ENCODE measurements at places on chromosomes 16 and 17.

DNA sequence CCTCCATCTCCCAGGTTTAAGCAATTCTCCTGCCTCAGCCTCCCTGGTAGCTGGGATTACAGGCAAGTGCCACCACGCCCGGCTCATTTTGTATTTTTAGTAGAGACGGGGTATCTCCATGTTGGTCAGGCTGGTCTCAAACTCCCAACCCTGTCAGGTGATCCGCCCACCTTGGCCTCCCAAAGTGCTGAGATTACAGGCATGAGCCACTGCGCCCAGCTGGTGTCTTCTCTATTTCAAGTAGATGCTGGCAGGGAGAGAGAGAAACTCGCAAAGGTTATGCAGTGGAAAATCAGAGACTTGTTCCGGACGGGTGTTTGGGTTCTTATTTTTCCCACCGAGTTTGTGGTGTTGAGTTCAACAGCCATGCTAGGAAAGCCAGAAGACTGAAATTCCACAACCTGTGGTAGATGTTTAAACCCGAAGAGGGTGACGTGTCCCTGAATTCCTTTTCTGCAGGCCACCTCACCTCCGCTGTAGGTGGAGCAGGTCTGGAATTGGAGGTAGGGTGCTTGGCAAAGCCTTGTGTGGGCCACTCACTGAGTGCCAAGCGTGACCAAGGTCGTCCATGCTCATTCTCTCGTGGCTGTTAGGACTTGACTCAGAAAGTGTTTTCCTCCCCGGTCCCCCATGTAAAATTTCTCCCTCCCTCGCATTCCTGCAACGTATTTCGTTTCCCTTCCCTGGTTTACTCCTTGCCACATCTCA is 7.3 kb upstream of the ZDHHC7 start:
- no peak for DNase-seq

GRCh38 chr17:29179232-29180033 is 765 bp downstream of the MYO18A start:
- DNase-seq, result no peak

GRCh38 chr16:12764813-12765488 is 38.7 kb downstream of the CPPED1 start:
- no peak for DNase-seq

GRCh38 chr17:80289616-80290015 is 29.0 kb downstream of the RNF213 start:
- DNase-seq, result no peak

DNA sequence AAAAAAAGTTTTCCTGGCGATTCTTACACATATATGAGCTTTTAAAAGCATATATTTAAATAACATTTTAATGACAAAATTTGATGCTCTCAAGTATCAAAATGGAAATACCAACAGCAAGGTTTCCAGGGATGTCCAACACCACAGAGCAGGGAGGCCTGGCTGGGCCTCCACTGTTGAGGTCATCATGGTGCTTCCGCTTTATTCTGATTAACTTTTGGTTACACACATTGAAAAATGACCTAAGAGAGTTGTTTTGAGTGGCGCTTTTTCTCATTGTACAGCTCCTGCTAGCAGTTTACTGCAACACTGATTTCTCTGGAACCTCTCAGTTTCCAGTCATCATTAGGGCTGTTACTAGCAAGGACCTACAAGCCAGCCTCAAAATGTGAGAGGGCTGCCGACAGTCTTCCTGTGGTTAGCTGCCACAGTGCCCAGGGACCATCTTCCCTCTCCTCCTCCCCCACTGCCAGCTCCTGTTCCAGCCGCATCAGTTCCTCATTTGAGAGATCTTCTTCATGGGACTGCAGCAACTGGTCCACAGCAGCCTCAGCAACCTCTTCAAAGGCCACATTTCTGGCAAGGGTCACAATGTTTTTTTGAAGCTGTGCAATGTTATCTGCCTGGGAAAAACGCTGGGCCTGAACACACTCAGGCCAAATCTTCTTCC is 21.3 kb downstream of the DEF8 start:
- DNase-seq, result no peak

- no peak for DNase-seq
Measured at GRCh38 chr16:72978212-72978611, 69.7 kb downstream of the ZFHX3 start.

- no peak for DNase-seq
Measured at GRCh38 chr16:13833515-13833914, 86.4 kb upstream of the ERCC4 start.

- DNase-seq, result no peak
Measured at GRCh38 chr16:86242244-86243122, 267.8 kb upstream of the FOXF1 start.

- DNase-seq, result no peak
Measured at GRCh38 chr17:15920758-15921239, 24.1 kb upstream of the ADORA2B start.

GRCh38 chr16:138049-138417 is 440 bp downstream of the NPRL3 start:
- no peak for DNase-seq
